Coronary artery (tissue), 2 donors: ENCODE measurements at places on chromosomes 16 and 17.

DNA sequence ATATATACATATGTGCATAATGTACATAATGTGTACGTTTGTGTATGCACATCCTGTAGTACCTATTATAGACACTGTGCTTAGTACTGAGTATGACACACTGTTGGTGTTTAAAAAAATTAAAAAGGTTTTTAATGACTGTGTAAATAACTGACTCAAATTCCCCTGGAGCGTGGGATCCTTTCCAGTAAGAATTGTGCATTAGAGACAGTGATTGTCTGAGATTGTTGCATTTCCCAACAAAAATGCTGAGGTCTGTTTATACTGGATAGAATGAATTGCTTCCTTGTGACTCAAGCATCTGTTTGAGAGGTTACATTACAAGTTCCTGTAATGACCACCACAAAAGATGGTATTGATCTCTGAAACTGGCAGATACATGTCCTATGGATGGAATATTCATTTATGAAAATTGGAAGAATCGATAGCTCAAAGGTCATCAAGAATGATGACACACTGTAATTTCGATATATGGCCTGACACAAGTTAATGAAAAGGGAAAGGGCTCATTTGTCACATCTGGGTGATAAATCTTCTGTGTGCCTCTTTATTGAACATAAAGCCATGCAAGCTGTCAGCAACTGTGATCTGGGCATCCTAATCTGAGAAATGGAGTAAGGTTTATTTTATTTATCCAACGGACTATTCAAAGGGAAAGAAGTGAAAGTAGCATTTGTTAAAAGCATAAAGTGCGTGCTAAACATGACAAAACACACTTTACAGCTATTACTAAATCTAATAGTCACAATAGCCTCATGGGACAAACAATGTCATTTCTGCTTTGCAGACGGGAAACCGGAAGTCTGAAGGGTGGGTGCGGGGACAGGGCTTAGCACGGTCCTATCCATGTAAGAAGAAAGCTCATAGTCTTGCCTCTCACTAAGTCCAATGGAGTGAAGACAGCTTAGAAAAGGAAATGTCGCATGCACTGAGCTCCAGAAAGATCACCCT, 228.8 kb downstream of the CDH11 start:
- no peak for DNase-seq

GRCh38 chr16:89525146-89525913, 17.1 kb downstream of the SPG7 start:
- no peak for DNase-seq

DNA sequence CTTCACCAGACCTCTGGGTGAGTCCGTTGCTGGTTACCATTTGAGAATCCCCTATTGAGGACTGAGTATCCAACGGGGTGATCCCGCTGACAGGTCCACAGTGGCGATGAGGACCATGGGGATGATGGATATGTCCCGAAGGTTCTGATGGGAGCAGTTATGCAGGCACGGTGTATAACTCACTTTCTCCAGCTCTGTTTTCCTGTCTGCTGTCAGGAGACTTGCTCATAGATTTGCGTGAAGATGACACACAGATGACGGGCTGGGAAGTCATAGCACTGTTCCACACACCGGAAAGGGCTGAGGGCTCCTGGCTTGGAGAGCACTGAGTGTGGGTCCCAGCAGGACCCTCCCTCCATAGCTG, 22.2 kb upstream of the ADCY7 start:
- no peak for DNase-seq

DNA sequence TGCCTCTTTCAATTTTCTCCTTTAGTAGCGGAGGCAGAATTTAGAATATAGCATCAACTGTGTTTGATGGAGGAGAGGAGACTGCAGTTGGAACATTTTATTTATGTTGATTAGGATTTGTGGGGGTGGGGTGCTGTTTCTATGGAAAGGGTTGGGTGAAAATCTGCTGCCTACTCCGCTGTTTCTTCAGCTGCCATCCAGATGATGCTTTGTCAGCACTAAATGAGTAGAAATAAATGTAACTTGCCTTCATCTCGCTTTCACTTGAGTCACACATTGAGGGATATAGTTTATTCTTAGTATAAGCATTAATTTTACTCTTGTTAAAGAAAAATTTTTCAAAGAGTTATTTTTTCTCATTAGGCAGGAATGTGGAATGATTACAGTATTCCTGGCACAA, 42.1 kb downstream of the ABHD15 start:
- DNase-seq, result no peak

DNA sequence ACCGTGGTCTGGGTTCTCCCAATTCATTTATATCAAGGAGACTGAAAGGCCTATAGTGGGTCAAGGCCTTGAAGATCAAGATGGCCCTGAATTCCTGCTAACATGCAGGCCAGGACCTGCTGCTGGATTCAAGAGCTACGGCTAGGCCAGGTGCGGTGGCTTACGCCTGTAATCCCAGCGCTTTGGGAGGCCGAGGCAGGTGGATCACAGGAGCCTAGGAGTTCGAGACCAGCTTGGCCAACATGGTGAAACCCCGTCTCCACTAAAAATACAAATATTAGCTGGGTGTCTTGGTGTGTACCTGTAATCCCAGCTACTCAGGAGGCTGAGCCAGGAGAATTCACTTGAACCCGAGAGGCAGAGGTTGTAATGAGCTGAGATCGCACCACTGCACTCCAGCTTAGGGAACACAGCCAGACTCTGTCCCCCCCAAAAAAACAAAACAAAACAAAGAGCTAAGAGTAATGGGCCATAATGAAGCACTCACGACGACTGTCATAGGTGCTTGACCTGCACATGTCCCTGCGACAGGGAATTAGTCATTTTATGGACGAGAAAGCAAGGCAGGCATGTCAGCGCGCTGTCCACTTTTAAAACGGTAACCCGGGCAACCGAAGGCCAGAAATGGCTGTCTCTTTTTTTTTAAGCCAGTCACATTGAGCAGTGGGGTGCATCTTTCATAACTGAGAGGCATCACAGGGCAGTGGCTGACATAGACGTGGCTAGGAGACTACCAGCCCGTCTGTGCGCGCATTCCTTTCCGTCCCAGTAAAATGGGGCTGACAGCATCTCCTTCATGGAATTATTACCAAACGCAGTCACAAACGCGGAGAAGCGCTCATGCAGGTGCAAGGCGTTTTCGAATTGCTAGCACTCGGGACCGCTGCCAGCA, 1.0 kb upstream of the FBRS start:
- no peak for DNase-seq

DNA sequence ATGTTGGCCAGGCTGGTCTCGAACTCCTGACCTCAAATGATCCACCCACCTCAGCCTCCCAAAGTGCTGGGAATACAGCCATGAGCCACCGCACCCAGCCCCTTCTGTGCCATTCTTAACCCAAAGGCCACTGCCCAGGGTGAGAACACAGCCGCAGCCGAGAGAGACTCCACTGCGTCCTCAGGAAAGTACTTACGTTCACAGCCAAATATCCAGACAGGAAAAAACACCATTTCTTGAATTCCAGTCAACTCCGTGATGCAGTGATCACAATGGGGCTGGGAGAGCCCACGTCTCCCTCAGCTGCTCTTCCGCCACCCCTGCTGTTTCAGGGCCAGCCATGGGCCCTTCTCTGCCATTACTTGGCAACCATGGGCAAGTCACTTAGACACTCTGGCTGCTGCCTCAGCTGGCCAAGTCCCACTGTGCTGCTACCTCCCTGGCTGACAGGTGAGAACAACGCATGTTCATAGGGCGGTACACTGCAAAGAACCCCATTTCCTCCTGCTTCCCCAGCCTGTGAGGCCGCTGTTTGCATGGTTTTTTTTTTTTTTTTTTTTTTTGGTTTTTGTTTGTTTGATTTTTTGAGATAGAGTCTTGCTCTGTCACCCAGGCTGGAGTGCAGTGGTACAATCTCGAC, 4.3 kb downstream of the CDIP1 start:
- no peak for DNase-seq

- no peak for DNase-seq
Measured at GRCh38 chr16:11047057-11047456, 102.7 kb downstream of the CLEC16A start.

DNA sequence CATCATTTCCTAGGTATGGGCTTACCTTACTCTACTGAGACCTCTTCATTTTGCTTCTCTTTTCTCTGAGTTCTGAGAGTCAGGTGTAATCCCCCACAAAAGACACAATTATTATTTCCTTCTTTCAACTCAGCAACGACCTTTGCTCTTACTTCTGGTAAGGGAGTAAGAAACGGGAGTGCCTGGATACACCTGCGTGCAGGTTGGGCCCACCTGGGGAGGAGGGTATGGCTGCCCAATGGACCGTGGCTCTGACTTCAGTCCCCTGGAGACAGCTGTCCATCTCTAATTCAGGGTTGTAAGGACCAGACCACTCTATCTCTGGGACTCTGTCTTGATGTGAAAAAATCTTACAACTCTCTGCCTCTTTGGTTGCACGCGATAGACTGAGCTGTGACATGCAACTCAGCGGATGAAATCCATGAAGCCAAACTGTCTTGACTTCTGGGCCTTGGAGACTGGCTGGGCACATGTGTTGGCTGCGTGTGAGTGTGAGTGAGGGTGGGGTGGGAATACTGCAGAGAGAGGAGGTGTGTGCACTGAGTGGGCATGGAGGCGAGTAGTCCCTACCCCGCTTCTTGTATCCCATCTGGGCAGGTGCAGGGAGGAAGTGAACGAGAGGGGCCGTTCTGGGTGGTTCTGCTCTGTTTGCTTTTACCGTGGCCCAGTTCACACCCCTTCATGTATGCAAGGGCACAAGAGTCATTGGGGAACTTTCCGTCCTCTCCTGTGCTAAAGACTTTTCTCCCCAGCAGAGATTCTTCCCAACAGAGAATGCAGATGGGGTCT, 1.2 kb downstream of the TMEM238L start:
- DNase-seq, result no peak

DNA sequence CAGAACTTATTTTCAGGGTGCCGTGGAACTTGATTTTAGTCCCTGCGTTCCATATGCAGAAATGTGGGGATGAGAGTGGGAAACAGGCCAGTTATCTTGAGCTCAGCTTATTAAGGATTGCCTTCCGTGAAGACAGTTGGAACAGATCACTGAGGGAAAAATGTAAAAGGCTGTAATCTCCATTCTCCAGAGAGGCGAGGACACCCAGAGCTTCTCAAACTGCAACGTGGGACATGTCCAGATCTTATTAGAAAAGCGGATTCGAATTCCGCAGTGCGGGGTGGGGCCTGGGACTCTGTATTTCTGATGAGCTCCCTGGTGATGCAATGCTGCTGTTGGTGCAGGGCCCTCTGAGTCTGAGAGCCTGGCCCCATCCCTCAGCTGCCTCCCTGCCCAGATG, 185.6 kb upstream of the CIBAR2 start:
- no peak for DNase-seq

DNA sequence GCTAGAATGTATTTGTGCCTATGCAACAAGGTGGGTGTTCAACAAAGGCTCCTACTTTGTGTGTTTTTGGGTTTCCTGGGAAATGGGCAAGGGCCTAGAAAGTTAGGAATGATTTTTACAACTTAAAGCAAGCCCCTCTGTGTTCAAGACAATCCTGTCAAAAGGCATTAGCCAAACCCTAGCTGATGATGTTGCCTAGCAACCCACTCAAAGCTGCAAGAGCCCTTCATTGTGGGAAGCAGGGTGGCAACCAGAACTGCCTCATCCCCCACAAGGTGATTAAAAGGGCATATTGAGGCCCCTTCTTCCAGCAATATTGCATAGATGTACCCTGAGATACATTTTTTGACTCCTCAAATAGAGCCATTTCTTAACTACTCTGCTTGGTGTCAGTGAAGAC, 16.0 kb upstream of the RASL10B start:
- DNase-seq, result no peak

DNA sequence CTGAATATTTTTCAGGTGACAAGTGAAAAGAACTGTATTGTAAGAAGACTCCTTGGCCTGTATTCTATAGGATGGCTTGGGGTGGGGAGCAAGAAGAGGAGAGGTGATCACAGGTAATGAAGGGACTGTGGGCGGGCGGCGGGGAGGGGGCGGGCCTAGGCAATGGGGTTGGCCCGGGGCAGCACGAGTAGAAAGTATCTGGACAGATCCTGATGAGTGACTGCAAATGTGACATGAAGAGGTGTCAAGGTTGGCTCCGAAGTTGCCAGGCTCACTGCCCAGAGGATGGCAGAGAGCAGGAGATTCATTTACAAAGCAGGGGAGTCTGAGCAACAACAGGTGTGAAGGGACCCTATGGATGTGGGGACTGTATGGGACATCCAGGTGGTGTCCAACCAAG, 10.8 kb upstream of the G6PC1 start:
- no peak for DNase-seq

DNA sequence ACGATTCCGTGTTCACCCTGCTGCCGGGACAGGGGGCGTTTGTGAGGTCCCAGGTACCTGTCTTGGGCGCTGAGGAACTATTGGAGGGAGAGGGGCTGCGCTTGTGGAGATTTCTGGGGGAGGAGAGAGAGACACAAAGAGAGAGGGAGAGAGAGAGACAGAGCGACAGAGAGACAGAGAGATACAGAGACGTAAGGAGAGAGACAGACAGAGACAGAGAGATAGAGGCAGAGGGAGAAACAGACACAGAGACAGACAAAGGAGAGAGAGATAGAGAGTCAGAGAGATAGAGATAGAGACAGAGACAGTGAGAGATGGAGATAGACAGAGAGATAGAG, 24.5 kb upstream of the ITGAX start:
- no peak for DNase-seq

DNA sequence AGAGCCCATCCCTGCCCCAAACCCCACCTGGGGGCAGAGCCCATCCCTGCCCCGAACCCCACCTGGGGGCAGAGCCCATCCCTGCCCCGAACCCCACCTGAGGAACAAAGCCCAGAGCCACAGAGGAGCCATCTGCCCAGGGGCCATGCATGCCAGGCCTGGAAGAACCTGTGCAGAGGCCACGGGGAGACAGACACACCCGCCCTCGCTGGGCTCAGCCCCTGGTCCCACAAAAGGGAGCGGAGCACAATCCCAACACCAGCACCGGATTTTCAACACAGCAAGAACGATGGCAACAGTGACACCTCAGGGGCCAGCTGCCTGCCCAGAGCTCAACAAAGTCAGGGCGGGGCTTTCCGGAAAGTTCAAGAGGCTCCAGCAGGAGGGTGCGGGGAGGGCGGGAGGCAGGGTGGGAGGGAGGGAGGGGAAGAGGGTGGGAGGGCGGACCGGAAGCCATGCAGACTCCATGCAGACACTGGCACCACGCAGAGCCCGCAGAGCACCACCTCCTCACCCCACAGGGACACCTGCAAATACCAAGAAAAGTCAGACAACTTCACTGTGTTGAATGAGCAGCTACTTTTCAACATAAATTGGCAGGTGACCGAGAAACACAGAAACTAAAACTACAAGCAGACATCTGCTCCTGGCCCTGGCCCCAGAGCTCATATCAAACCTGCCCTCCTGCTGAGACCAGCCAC, 27.9 kb upstream of the C16orf95 start:
- DNase-seq, result no peak

DNA sequence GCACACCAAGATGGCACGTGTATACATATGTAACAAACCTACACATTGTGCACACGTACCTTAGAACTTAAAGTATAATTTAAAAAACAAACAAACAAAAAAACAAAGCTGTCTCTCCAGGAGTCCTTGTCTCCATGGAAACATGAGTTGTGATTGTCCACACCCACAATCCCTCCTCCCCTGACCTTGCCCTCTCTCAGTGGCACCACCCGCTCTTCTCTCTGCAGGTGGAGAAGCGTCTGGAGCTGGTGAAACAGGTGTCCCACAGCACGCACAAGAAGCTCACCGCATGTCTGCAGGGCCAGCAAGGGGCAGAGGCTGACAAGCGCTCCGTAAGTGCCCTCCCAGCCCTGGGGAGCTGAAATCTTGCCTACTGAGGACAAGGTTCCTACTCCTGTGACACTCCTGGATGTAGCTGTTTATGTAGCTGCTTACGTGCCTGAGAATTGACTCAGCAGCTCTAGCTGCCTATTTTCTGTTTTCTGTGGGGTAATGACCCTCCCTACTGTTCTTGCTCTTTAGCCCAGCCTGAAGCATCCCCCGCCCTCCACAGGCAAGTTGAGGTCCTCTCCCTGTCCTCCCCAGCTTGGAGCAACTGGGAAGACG, 107.0 kb downstream of the ARHGAP44 start:
- no peak for DNase-seq
